Hematopoietic multipotent progenitor cell treated with erythropoietin and hydrocortisone succinate and interleukin-3 and kit ligand, for 8 days (in vitro differentiated cells): ENCODE measurements at places on chromosomes 13 and 19.

DNA sequence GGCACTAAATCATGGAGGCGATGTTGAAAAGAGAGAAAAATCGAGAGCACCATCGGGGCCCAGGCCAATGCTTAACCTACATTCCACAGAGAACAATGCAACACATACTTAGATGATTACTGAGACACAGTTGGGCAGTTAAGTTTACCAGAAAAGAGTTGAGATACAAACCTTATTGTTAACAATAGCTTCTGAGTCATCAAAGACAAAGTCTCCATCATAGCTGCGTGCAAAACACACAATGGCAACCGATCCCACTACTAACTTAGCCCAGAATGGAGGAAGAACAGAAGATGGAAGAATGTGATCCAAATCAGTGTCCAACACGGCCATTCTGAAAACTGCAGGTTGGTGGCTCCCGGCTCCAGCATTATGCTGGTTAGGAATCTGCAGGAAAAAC lies 6.2 kb downstream of the TMTC4 start:
- DNase-seq, result no peak

DNA sequence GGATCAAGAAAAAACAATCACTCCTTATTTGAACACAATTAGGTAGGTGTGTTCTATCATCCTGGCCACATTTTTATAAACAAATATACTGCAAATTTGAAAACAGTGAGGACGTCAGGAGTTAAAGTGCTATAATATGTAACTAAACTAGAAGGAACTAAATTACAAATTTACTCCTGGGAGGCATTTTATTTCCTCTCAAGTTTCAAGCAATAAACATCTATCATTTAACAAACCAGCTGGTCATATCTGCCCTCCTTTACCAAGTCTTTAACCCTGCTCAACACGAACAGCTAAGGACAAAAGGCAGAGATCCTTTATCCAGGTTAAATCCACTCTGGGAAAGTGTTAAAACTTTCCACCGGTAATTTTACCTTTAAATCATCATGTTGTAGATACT lies 26.5 kb downstream of the ANKRD10 start:
- DNase-seq, result no peak

- no peak for DNase-seq
Measured at GRCh38 chr13:47555235-47555634, 445.8 kb downstream of the SUCLA2 start.

DNA sequence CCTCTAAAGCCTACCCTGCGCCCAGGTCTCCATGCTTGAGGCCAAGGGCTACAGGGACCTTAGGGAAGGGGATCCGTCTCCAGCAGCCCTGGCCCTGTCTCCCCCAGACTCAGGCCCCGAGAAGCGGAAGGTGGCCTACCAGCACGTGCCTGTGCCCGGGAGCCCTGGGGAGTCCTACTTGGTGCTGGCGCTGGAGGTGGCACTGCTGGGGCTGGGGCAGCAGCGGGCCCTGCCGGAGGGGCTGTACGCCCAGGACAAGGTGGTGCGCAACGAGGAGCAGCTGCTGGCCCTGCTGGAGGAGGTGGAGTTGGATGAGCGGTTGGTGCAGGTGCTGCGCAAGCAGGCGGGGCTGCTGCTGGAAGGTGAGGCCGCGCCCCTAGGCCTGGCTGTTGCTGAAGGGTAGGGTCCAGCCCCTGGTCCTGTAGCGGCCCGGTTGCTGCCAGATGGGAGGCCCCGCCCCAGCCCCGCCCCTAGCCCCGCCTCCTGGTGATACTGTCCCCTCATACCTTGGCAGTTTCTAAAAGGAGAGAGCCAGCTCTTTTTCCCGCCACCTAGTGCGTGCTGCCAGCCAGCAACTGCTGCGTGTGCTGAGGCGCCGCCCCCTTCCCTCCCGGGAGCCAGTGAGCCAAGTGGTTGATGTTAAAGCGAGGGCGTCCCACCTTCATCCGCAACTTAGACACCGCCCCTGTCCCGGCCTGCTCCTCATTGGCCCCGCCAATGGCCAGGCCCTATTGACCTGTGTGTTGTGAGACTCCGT lies 22.6 kb downstream of the ZSWIM4 start:
- peak; percentile 65 for DNase-seq

DNA sequence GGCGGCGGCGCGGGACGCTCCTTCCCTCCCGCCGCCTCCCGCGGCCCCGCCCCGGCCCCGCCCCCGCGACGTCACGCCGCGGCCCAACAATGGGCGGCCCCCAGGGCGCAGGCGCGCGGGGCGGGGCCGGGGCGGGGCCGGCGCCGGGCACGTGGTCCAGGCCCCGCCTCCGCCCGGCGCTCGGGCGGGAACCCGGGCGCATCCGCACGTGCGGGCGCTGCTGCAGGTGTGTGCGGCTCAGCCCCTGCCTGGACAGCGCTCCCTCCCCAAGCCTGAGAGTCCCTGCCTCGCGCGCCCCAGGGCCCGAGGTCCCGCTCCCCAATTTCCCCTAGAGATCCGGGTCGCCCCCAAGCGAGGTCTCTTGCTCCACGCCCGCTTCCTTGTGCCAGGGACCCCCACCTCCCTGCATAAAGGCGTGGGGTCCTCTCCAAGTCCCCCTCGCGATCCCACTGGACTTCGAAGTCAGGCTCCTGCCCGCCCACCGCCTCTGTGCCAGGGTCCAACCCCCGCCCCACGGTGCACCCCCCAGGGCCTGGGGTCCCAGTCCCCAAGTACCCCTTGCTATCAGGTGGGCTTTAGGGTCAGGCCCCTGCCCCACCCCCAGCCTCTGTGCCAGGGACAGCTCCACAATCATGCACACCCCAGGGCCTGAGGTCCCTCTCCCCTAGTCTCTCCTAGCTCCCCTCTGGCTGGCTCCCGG lies at the start of gene MEX3D:
TSS of gene MEX3D (minus strand) at position 6 of the 700 bp plus-strand sequence. CDS start 267 bp downstream, outside the sequence.
- peak; percentile 67 for DNase-seq

DNA sequence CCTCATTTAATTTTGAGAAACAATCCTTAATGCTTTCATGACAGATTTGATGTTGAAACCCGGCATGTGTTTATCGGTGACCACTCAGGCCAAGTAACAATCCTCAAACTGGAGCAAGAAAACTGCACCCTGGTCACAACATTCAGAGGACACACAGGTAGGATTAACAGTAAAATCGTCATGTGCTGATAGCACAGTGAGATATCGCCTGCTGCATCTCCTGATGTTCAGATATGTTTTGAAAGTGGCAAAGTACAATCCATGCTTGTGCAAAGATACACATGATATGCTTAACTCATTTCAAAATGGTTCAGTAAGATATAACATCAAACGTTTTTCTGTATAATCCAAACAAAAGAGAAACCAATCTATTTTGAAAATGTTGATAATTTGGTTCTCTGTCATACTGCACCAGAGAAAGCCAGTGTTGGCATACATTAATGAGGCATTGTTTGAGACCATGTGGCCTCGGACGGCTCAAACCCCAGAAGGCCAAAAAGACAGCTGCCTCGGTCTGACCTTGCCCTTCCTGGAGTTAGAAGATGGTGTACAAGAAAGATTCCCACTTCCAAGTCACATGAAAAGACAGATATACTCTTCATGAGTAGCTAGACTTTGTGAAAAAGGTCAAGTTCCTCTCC lies 76.2 kb downstream of the DHRS12 start:
- DNase-seq, result no peak

- no peak for DNase-seq
Measured at GRCh38 chr19:16022251-16022650, 54.0 kb upstream of the TPM4 start.

- no peak for DNase-seq
Measured at GRCh38 chr13:24166561-24166960, 6.0 kb downstream of the SPATA13 start.

GRCh38 chr13:103539265-103539664 lies 473.0 kb upstream of the SLC10A2 start:
- DNase-seq, result no peak

- no peak for DNase-seq
Measured at GRCh38 chr13:99871249-99871898, 100.2 kb downstream of the ZIC5 start.

DNA sequence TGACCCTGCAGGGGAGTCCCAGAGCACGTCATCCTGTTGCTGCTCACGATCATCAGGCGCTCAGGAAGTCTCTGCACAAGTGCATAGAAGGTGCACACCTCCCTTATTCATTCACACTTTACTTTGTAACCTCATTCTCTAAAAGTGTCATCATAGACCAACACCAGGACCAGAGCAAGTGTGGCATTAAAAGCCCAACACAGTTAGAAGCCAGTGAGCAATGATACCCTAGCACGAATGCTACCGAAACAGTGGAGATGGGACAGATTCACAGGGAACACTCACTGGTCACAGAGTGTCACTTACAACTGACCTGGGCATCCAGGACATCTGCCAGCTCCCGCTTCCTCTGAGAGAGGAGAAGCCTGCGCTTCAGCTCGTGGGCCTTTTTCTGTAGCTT lies 17.0 kb downstream of the HAUS8 start:
- no peak for DNase-seq
